ENCODE measurements at places on chromosomes 12 and 14. TPM values are rescaled to one million over a fixed set of nuclear protein-coding genes. Genes with fewer than 3 reads are reported as not detected.
A peak's percentile ranks its signal among the peaks of the same experiment; 100 is the strongest.

TDP1 gene
- total RNA-seq: 51.4 TPM

DENR gene
- 91.9 TPM for total RNA-seq

PTMS gene
- 84.7 TPM for total RNA-seq

RPL10L gene
- not detected for total RNA-seq

METTL25 gene
- total RNA-seq: 5.1 TPM

- no peak overlapping the region for H3K4me3 ChIP-seq
- H3K4me1 ChIP-seq: no peaks in the 10 kb centered on the region
- no peaks in the 10 kb centered on the region for H3K36me3 ChIP-seq
- no peak for DNase-seq
Observed at GRCh38 chr12:131507094-131507493, 203.8 kb upstream of the SFSWAP start.

- no peak for DNase-seq
- H3K36me3 ChIP-seq: no peaks in the 10 kb centered on the region
- H3K4me3 ChIP-seq: peak overlapping the region; percentile 95
- H3K27ac ChIP-seq: no peak overlapping the region
- H3K27me3 ChIP-seq: no peaks in the 10 kb centered on the region
- H3K4me1 ChIP-seq: peaks cover 34% of the 10 kb centered on the region
Observed at GRCh38 chr14:39430762-39431415, 1.3 kb downstream of the FBXO33 start.

- H3K27ac ChIP-seq: no peak overlapping the region
- no peaks in the 10 kb centered on the region for H3K4me1 ChIP-seq
- no peaks in the 10 kb centered on the region for H3K27me3 ChIP-seq
- no peaks in the 10 kb centered on the region for H3K36me3 ChIP-seq
Observed at GRCh38 chr12:125053821-125054220, 11.4 kb upstream of the AACS start.

GRCh38 chr14:64500088-64500487, 3.5 kb downstream of the ZBTB25 start:
- no peak overlapping the region for H3K4me3 ChIP-seq
- H3K4me1 ChIP-seq: peaks cover 19% of the 10 kb centered on the region
- no peak overlapping the region for H3K27ac ChIP-seq
- no peaks in the 10 kb centered on the region for H3K27me3 ChIP-seq
- 0 out of 2 replicates have a peak, but pooled peaks cover 7% of the 10 kb centered on the region for H3K36me3 ChIP-seq
- DNase-seq: no peak

GRCh38 chr14:89900802-89901201, 53.7 kb downstream of the EFCAB11 start:
- no peak for DNase-seq
- no peaks in the 10 kb centered on the region for H3K36me3 ChIP-seq
- no peaks in the 10 kb centered on the region for H3K4me1 ChIP-seq
- no peak overlapping the region for H3K4me3 ChIP-seq
- H3K27me3 ChIP-seq: no peaks in the 10 kb centered on the region

Measured in PC-3 (cell line).